ENCODE measurements at places on chromosomes 11 and 22.

- DNase-seq, result no peak
Observed at GRCh38 chr11:117795638-117796455, 1.2 kb downstream of the DSCAML1 start.

- no peak for DNase-seq
Observed at GRCh38 chr11:16410479-16410878, 54.1 kb upstream of the SOX6 start.

- no peak for DNase-seq
Observed at GRCh38 chr11:124098141-124098540, 17.1 kb upstream of the VWA5A start.

DNA sequence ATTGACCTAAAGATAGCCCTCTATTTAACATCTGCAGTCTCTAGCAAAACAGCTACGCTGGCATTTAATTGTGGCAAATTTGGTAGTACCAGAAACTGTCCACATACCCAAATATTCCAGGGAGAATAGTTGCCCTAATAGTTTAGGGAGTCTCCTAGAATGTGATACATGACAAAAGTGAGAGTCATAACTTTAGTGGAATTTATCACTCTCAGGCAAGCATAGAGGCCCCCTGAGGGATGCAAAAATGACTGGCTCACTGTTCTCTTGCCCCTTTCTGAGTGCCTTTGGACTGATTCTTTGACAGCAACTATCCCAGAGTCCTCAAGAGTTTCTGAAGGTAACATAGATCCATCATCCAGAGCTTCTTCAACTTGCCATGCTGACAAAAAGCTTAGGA lies 2.3 kb upstream of the OR51B4 start:
- DNase-seq, result no peak
